ENCODE measurements at places on chromosomes 13 and 19.

GRCh38 chr13:26896986-26897668 is 136.5 kb upstream of the GPR12 start:
- DNase-seq: no peak

DNA sequence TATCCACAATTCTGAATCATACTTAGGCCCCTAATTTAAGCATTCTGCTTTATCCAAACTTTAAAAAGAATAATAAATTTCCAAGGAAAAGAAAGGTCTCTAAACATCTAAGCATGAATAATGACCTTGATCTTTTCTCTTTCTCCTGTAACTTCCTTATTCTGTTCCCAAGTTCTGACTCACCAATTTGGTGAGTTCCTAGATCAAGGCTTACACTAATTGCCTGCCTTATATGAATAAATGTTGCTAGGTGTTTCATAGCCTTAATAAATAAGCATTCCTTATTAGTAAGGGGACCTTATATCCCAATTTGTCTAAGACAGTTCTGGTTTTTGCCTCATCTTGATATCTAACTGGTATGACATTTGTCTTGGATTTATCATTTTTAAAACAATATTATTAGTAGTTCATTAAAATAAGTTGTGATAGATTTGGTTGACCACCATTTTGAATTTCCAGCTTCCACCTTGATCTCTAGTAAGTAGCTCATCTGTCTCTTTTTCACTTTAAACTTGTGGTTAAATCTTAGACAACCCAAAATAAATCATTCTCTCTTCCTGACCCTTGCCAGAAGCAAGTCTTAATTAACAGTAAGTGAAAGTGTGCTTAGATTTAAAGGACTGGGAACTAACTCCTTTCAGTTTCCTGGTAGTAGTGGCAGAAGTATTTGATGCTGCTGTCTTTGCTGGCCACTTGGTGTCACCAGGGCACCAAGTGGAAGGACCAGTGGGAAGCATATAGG is 121.2 kb upstream of the MLNR start:
- DNase-seq: no peak

DNA sequence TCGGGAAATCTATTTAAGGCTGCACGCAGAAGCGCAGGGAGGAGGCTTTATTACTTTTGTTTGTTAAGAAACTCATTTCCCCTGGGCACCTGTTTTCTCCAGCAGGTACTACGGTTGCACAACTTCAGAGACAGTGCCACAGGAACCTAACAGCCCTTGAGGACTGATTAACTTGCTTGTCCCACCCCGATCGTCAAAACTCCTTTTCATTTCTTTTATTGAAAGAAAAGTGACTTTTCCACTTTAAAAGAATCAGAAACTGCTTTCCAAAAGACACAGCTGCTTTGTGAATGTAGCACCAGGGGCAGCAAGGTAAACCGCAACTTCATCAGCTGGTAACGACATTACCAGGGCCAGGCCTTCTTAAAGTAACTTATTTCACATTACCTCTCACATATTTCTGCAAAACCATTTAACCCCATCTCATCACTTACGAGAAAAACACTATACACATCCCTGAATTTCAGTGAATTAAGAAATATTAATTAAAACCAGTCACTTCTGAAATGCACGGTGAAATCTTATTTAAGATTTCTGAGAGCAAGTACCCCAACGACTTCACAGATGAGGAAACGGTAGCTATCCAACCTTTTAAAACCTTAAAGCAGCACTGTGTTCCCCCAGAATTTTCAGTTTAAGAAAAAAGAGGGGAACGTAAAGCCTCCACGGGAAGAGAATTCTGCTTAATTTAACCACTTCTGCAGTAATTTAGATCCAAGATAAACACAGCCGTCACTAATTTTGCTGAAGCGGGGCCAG is 1.4 kb downstream of the ANKRD10 start:
- DNase-seq: peak; percentile 46

- no peak for DNase-seq
Measured at GRCh38 chr19:51800473-51801244, 5.7 kb downstream of the FPR3 start.

- no peak for DNase-seq
Measured at GRCh38 chr19:40542202-40542859, 34.3 kb upstream of the SHKBP1 start.

- no peak for DNase-seq
Measured at GRCh38 chr13:48923376-48923775, 52.3 kb upstream of the FNDC3A start.

GRCh38 chr13:98285852-98286594 is 109.0 kb upstream of the RNF113B start:
- DNase-seq: no peak

DNA sequence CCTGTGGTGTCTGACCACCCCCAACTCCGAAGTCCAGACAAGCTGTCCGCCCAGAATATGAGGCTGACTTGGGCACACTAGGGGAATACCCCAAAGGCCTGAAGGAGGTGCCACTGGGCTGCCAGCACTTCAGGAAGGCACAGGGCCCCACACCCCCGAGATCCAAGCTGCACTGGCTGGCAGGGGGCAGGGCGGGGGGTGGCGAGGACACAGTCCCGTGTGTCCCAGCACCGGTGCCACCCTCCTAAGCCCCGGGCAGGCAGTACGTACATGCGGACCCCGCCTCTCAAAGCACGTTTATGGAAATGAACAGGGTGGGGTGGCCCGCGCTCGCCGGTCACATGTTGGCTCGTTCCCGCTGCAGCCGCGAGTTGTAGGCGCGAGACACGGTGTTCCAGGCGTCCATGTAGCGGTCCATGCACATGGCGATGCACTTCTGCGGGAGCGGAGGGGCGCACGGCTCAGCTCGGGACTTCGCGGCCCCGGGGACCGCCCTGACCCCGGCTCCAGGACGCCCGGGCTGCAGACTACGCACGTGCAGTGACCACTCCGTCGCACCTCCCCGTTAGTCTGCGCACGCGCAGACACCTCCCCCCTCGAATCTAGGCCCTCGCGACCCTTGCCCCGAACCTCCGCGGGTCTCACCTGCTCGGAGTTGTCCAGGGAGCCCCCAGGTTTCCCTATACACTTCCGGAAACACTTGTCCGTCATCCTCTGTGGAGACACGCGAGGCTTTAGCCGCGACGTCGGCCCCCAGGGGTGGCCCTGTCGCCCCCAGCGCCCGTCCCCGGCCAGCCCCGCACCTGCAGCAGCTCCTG is 566 bp downstream of the TIMM13 start:
- peak; percentile 69 for DNase-seq

DNA sequence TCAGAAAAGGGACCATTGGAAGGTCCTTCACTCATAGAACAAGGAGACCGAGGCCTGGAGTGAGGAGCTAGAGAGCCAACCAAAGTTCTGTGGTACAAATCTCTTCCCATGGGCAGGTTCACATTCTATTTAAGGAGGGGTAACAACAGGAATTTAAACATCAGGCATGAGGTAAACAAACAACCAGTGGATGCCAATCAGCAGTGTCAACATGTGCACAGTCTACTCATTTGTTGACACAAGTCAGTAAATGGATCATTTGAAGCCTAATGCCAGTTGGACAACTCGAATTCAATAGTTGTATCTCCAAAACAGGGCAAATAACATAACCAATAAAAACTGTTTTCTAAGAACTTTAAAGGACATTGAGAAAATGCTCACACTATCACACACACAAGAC is 6.3 kb upstream of the DOCK9 start:
- DNase-seq: peak; percentile 11

GRCh38 chr19:405121-405965 is 3.6 kb downstream of the C2CD4C start:
- no peak for DNase-seq

DNA sequence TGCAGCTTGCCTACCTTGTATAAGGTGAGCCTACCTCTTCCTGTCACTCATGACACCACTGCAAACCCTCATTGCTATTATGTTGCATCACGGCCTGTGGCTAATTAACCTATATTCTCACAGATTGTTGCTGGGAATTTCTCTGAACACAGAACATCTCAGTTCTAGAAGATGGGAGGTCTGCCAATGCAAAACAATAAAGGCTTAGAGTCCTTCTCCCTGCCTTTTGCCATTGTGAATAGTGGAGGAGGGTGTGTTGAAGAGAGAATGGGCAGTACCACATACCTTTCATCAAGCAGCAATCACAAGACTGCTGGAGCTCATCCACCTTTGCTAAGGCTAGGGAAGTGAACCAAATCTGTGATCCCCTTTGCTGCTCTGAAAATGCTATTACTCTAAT is 34.4 kb downstream of the WDFY2 start:
- DNase-seq: no peak

DNA sequence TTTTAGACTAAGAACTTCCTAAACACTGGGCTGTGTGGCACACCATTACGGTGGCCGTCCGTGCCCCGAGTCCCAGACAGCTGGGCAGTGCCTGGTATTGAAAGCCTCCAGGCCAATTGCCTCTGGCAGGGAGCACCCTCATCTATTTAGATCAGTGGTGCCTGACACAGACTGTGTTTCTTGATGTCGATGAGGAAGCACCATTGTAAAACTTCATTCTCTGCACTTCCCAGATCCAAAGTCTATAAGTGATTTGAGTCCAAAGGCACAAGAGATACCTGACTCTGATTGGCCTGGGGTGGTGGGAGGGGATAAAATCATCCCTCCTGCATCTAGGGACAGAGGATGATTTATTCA is 8.5 kb upstream of the STK24 start:
- DNase-seq: no peak

DNA sequence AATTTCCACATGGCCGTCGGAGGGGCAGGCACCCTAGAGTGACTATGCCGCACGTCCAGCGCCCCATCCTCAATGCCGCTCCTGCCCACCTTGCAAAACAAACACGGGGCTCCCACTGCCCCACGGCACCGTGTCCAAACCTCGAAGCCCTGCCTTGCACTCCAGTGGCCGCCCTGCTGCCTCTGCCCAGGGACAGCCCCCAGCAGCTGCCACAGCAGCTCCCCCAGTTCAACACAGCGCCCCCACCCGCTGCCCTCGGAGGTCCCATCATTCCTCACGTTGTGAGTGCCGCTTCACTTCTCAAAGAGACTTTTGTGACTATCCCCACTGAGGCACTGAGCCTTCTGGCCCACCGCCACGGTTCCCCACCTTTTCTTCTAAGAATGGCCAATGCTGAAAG is 22.3 kb upstream of the TMEM160 start:
- DNase-seq: no peak

GRCh38 chr19:8370176-8371010 is 6.4 kb downstream of the ANGPTL4 start:
- DNase-seq: no peak

- peak; percentile 4 for DNase-seq
Measured at GRCh38 chr13:23321535-23322241, 111.8 kb downstream of the SACS start.

DNA sequence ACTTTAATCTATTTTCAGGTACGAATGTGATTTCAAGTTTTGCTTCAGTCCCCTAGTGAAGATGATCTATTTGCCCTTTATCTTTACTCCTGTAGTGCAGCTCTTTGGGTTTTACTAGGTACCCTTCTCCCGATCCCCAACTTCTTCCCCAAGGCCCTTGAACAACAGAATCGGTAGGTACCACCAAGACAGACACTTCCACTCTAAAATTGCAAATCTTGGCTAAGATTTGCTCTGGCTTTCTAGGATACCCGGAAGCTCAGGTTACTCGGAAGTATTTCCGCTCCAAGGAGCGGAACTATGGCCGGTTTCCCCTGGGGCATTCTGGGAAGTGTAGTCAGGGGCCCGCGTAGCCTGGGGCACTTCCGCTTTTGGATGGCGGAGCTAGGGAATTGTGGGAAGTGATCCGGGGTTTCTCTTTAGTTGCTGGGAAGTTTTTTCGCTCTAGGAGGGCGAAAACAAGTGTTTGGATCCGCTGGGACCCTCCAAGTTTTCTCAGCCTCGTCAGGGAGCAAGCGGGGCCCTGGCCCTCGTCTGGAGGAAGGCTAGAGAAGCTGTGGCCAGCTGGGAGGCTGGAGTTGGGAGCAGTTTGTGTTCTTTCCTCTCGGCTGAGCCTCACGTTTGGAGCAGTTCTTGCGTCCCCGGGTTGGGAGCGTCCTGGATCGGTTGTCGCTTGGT is 5.1 kb upstream of the ZNF227 start:
- peak; percentile 37 for DNase-seq

DNA sequence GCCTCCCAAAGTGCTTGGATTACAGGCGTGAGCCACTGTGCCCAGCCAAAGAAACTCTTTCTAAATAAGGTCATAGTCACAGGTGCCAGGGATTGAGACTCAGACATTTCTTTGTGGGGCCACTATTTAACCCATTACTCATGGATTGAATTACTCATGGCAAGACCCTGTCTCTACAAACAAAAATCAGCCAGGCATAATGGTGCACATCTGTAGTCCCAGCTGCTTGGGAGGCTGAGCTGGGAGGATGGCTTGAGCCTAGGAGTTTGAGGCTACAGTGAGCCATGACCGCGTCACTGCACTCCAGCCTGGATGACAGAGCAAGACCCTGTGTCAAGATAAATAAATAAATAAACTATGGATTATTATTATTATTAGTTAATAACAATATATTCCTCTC is 3.6 kb upstream of the KLF2 start:
- DNase-seq: no peak

DNA sequence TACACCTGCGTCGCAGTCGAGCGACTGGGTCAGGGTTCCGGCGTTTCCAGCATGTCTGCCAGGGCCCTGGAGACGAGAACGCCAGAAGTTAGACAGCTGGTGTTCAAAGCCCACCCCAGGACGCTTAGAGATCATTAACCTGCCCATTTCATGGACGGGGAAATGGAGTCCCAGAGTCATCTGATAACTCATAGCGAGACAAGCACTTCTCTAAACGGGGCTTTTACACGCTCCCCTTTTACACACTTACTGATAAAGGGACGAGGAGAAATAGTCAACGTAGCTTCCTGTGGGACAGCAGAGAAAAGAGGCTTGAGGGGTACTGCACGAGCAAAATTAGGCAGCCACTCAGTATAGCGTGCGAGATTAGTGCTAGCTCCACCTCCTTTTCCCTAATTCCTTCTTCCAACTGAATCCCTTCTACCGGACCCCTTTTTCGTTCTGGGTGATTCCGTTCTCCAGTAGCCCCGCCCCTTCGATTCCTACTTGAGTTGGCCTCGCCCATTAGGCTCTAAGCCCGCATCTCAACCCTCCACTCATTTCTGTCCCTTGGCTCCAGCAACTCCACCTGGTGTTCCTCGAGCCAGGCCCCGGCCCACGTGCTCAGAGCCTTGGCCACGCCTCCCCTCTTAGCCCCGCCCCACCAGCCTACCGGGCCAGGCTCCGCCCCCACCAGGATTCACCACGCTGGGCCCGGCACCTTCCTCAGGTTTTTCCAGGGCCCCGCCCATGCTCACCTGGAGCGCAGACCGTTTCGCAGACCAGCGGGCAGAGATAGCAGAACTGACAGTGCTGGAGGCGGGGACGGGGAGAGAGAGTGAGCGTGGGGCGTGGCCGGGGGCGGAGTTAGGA is 3.7 kb downstream of the HRC start:
- peak; percentile 98 for DNase-seq

GRCh38 chr13:50844084-50844875 is 788 bp upstream of the DLEU7 start:
- no peak for DNase-seq

- DNase-seq: no peak
Measured at GRCh38 chr13:25752957-25753551, 298.8 kb downstream of the SHISA2 start.

DNA sequence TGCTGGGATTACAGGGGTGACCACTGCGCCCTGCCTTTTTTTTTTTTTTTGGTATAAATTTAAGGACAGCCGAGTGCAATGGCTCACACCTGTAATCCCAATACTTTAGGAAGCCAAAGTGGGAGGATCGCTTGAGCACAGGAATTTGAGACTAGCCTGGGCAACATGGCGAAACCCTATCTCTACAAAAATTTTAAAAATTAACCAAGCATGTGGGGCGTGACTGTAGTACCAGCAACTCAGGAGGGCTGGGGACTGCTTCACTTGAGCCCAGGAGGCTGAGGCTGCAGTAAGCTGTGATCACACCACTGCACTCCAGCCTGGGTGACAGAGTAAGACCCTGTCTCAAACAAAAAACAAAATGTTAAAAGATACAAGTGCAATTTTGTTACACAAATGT is 21.5 kb downstream of the ZNF574 start:
- no peak for DNase-seq

Data from T47D (cell line).